Stimulated activated CD4-positive, alpha-beta T cell treated with anti-CD3 and anti-CD28 coated beads, Interleukin-12 subunit alpha, Interleukin-12 subunit beta, amount 100 ng/mL, for 24 hours (primary cell): ENCODE measurements at places on chromosomes 3 and 15.

DNA sequence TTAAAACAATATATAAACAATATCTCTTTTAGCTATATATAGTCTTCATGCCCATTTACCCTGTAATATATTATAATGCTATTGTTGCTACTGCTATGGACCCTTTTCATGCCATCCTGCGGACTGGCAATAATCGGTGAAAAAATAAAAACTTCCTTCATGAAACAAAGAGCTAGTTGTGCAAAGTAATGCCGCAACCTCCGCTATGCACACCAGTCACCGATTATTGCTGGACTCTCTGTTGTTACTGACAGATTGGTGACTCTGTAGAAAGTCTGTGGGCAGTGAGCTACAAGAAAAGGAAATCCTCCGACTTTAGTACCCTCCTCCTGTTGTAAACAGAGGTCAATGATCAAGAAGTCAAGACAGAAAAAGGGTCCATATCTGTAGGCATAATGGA, 17.9 kb upstream of the ICE2 start:
- no peak for DNase-seq

DNA sequence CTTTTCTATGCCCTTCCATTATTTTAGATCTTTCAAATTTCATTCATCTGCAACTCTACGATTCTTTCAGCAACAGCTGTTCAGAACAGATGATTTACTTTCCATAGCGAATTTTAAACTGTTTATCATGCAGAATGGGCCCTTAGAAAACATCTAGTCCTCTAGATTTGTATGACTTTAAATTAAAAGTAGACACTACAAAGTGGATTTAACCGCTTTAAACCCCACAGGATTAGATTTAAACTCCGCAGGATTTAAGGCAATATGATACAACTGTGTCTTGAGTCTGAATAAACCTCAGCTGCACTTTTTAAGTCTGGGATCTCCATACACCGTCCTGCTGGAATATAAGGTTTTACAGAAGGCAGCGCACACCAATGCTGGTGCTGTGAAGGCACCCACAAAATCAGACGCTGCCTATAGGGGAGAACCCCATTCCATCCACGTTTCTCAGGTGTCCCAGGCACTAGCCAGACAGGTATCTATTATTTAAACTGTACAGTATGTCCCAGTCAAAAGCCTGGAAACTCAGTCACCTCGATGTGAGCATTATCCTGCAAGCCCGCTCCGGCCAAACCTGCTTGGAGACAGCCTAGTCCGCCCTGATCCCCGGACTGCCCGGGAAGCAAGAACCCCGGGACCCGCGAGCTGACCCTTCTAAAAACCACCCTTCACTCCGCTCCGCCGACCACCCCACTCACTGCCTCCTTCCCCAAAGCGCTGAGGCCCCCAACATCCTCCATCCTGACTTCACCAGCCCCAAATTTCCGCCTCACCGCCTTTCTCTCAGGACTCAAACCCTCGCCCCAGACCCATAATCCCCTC, 768 bp downstream of the ANO10 start:
- DNase-seq = no peak

GRCh38 chr3:159654183-159655134, 334.2 kb upstream of the IL12A start:
- DNase-seq = no peak

GRCh38 chr3:34237946-34238345, 439.5 kb downstream of the PDCD6IP start:
- no peak for DNase-seq

- peak; percentile 92 for DNase-seq
Observed at GRCh38 chr15:75450307-75451201, 936 bp downstream of the SIN3A start.

DNA sequence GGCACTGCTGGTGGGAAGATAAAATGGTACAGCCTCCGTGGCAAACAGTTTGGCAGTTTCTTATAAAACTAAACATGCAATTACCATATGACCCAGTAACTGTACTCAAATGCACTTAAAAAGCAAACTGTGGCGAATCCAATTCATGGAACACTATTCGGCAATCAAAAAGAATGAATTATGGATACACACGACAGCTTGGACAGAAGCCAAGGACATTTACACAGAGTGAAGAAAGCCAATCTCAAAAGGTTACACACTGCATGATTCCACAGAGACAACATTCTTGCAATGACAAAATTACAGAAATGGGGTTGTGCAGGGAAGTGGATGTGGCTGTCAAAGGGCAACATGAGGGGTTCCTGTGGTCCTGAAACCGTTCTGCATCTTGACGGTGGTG, 122.1 kb upstream of the IQSEC1 start:
- no peak for DNase-seq

GRCh38 chr15:78938658-78939488, 6.0 kb downstream of the CTSH start:
- DNase-seq = no peak

DNA sequence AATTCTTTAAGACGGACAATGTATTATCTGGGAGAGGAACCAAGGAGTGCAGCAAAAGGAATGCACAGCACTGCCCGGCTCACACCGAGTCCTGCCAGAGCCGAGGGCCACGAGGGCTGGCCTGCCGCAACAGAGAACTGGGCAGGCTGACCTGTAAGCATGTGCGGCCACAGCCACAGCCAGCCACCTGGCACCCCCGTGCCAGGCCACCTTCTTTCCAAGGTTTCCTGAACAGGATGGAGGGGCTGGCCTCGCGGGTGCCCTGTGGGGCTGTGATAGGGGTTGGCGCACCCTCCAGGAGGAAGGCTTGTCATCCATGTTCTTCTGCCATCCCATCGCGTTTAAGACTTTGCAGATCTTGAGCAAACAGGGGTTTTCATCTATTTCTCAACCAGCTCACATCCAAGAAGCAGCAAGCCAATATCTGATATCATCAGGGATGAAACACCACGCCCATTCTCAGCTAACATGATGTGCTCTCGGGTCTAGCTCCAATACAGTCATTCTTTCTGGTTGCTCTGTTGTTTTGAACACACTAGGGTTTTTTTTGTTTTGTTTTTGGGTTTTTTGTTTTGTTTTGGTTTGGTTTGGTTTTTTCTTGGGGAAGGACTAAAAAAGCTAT, 10.2 kb downstream of the CA12 start:
- no peak for DNase-seq

- no peak for DNase-seq
Observed at GRCh38 chr3:128906804-128907525, 27.5 kb downstream of the ACAD9 start.

DNA sequence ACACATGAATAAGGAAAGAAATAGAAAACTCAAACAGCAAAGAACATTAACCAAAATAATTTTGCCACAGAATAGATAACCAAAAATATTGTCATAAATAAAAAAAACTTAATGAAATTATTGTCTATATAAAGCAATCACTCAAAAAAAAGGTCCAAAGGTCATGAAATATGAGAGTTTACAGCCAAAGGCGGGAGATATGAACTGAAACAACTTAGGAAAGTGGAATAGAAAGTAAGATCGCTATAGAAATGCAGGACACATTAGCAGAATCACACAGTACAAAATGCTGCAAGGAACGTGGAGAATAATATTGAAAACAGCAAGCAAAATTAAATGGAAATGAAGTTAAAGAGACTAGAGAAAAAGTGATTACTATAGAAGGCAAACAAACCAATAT, 375.0 kb upstream of the ARHGEF26 start:
- no peak for DNase-seq

DNA sequence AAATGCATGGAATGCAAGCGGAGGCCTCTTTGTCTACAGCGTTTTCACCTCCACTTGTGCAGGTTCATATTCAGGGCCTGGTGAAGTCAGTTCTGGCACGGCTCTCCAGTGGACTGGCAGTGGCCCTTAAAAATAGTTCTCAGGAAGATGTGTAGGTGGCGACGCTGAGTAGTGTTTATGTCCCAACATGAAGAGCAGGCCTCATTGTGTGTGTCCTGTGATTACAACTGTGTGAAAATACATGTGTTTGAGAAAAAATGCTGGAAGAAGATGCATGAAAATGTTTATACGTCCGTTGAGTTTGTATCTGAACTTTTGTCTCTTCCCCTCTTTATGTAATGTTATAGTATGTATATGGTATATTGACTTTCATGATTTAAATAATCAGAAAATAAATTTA, 7.2 kb downstream of the LIPC start:
- no peak for DNase-seq

DNA sequence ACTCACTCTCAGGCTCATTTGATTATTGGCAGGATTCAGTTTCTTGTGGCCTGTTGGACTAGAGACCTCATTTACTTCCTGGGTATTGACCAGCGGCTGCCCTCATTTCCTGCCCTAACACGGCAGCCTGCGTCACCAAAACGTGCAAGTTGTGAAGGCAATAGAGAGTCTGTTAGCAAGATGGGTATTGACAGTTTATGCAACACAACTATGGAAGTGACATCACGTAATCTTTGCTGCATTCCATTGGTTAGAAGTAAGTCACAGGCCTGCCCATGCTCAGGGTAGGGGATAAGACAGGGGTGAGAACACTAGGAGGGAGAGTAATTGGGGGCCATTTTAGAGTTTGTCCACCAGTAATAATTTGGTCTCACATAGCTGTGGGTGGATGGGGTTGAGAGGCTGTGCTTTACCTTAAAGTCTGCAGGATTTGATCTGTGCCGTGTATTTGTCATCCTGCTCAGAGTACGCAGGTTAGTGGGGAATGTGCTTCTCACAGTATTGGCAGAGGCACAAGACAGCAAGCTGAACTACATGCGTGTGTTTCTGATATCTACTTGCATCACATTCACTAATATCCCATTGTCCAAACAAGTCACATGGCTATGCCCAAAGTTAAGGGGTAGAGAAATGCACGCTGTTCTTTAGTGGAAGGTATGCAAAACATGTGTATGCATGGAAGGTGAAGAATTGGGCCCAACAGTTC, 83.3 kb downstream of the EDEM1 start:
- no peak for DNase-seq

DNA sequence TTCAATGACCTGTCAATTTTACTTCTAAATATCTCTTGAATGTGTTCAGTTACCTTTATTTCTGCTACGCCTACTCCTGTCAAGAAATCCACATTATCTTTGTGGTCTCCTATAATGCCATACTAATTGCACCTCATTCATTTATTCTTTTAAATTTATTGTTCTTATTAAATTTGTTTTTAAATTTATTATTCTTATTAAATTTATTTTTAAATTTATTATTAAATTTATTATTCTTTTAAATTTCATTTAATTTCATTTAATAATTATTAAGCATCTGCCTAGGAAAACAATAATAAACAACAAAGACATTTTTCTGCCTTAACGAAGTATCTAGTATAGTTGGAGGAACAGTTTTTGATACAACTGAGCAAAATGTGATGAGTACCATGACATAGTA, 211.7 kb downstream of the ZPLD1 start:
- no peak for DNase-seq

DNA sequence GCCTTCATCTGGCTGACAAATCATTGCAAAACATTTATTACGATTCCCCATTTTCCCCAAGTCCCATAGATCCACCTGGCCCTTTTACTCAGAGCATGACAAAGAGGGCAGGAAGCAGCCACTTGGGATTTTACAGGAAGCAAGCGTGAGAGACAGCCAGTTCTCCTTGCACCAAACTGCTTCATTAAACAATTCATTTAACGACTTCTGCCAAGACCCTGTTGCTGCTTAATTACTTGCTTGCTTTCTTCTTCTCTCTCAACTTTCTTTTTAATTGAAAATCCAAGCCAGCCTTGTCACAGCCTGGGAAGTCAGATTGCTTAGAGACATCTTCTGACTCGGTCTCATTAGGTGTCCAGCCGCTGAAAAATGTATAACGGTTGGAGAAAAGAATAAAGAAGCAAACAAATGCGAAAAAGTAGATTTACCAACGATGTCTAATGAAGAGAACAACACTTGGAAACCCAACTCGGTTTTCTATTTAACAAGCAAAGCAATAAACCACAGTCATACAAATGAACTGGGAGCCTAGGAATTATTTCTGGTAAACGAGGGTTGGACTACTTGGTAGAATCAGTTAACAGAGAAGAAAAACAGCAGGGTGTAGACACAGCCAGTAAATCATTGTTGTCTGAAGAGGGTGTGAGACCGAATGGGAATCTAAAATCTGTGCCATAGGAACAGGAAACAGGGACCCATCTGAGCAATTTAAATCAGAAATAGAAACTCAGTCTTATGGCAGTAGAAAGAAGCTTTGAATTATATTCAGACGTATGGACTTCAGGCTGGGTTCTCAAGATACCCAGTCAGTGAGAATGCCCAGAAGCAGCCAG, 298.3 kb downstream of the LRRC3B start:
- no peak for DNase-seq

GRCh38 chr3:33758864-33759263, 39.6 kb upstream of the PDCD6IP start:
- no peak for DNase-seq

DNA sequence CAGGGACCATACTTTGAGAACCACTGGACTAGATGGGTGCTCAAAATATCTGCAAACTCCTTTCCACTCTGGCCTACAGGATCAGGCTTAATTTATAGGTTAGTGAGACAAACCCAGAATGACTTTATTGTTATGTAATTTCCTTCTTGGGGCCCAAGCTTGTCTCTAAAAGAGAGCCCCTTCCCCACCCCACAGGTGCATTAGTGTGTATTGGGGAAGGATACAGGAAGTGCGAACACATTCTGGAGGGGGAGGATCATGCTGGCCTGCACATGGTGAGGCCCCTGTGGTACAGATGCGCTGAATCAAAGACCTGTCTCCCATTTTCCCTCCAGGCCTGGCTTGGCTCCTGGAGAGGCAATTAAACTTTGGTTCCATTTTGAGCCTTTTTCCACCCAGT, 273.0 kb upstream of the LRTM1 start:
- DNase-seq = no peak

- DNase-seq = no peak
Observed at GRCh38 chr3:53318522-53318921, 28.8 kb downstream of the DCP1A start.

DNA sequence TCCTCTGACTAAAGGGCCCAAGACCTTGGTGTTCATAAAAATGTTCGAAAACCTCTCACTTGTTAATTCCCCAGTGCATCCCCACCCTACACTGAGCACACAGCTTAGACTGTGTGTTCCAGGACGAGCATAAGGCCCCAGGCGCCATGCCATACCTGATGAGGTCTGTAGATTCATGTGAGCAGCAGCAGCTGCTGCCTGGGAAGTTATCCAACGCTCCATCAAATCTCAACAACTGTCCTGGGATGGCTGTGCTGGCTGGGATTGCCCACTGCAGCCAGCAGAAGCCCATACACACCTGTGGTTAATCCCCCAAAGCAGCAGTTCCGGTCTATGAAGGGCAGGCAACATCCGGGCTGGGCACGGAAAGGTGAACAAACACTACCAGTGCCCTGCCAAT, 391.2 kb downstream of the IL20RB start:
- no peak for DNase-seq

- no peak for DNase-seq
Observed at GRCh38 chr15:50358845-50359244, 3.8 kb upstream of the GABPB1 start.

DNA sequence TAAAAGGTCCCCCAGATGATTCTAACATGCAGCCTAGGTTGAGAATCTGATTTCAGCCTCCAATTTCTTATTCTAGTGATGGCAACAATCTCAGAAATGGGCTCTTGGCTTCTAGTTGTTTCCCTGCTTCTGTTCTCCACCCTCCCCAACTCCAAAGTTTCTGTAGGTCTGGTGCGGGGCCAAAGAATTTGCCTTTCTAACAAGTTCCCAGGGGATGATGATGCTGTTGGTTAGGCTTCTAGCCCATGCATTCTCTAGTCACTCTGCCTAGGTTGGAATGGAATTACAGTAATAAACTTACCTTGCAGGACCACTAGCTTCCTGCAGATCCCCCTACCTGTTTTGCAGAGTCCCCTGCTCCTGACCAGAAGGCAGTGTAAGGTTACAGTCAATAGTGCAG, 103.2 kb upstream of the PPP2R3A start:
- no peak for DNase-seq

- DNase-seq = no peak
Observed at GRCh38 chr3:191770541-191770940, 309.6 kb downstream of the PYDC2 start.
